ENCODE measurements at places on chromosomes 6 and 20. TPM values are rescaled to one million over a fixed set of nuclear protein-coding genes. Genes with fewer than 3 reads are reported as not detected.

DNA sequence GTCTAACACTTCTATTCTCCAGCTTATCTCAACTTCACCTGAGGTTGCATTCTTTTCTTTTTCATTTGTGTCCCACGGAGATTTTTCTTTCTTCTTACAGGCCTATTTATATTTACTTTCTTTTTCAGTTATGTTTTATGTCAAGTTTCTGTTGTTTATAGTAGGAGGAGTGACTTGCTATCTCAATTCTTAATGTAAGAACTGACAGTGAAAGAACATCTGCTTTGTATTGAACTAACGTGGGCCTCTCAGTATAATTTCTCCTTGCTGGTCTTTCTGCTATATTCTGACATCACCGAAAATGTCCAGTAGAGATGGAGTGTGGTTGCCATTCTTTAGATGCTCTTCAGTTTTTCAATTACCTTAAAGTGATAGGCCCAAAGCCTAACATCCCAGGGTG is 521.7 kb downstream of the EPM2A start:
- no peak for DNase-seq

- DNase-seq: no peak
Measured at GRCh38 chr20:62749851-62750445, 41.3 kb downstream of the NTSR1 start.

- no peak for DNase-seq
Measured at GRCh38 chr20:59451066-59451630, 150.7 kb downstream of the EDN3 start.

DNA sequence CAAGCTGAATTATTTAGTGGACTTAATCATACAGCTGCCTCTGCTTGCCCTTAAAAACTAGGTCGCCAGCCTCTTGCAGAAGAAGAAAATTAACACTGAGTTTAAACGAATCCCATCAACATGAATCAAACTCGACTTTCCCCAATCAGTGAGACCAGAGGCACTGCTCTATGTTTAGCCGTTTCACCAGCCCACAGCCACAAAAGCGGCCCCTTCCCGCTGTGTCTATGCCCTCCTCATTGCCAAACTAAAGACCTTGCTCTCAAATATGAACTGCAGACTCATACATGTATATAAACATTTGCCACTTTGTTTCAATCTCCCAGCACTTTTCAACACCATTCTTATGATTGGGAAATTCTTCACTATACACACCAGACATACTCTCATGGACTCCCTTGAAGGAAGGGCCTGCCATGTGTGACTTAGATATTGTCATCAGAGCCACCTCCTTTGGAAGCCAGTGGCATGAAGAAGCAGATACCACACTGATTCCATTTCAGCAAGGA is 105.8 kb upstream of the ADGRF1 start:
- DNase-seq: no peak

DNA sequence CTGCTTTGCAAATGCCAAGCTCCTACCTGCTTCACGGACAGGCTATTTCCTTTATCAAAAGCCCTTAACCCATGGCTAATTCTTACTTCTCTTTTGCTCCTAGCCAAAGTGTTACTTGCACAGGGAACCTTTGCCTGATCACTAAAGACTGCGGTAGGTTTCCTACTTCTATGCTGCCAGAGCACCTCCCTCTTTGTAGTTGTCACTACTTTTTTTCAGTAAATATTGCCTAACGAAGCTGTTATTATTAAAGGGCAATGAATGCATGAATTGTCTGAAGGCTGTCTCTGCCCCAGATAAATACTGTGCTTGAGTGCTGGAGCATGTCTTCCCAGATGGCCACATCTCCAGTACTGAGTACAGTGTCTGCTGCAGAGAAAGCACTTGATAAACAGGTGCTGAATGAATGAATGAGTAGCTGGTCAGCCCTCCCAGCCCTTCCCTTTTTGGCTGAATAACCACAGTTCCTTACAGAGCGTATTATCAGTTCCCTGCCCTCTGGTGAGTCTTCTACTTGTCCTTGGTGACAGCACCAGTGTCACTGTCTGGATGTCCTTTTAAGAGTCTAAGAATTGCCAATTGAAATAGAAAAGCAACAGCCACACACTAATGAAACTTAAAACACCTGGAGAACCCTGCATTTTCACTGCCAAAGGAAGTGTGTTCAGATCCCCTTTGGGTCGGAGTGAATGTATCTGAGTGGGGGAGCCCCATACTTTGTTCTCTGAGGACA is 73.6 kb upstream of the TRAF3IP2 start:
- no peak for DNase-seq

DNA sequence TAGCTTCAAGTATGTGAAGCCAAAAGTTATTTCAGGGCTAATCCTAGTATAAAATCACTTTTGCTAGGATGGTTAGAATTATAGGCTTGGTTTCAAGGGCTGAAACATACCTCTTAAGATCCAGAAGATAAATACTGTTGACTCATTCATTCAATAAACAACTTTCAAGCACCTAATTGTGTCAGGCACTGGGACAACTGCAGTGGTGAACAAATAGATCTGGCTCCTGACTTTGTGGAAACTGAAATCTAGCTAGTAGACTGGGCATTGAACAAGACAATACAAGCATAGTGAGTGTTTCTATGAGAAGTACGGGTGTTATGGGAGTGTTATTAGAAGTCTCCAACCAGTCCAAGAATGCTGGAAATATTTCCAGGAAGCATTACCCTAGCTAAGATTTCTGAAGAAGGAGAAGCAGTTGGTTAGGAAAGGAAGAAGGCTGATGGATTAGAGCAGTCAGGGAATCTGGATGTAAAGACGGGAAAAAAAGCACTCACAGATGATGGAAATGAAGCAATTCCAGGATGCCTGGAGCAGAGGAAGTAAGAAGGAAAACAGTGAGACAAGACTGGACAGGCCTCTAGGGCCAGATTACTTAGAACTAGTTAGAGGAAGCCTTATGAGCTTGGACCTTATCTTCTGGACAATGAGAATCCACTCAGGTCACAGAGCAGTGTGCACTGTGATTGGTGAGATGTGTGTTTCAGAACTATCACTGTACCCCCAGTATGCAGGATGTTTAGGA is 132.6 kb upstream of the RAB32 start:
- DNase-seq: no peak

- no peak for DNase-seq
Measured at GRCh38 chr6:14638435-14638905, 520.9 kb downstream of the CD83 start.

DNA sequence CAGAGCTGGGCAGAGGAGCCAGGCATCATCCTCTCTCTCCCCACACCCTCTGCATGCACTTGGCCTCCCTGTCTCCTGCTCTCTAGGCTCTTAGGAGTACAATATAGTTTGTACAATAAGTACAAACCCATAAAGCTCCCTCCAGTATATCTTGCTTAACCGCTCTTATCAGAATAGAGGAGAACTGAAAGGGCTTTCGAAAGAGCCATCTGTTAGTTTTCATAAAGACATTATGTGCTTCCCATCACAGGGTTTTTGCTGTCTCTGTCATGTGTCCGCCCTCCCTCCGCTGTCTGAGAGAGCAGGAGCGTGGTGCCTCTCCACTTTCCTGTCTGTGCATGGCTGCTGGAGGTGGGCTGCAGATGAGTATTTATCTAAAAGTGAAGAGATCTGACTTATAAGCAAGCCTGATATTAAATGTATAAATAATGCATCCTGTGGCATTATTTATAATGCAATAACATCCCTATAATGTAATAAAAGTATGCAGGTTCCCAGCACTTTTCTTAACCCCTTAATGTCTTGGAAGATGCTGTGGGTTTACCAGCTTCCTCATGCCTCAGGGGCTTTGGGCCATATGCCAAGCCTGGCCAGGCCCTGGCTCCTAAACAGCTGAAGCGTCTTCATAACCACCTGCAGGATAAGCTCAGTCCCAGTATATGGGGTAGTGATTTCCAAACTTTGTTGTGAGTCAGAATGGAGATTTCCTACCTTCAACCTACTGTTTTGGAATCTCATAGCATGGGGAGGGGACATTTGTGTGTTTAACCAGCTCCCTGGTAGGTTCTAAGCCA is 297.1 kb downstream of the DHX35 start:
- no peak for DNase-seq

GRCh38 chr6:152983637-152984512 is 1.0 kb upstream of the FBXO5 start:
- DNase-seq: no peak

DNA sequence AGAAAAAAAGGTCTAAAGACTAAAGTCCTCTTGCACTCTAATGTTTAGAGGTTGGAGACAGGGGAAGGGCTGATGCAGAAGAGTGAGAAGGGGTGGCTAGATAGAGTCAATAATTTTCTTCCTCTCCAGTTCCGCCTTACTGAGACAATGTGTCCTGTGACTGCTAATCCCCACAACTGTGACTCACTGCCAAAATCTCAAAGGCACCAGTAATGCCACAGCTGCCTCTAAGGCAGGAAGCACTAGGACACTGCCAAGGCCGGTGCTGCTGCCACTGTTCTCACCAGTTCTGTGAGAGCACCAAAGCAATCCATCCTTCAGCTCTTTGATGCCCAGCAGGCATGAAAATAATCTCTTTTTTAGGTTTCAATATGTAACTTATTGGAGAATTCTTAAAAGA is 701.9 kb upstream of the MAP3K7 start:
- DNase-seq: no peak

- DNase-seq: no peak
Measured at GRCh38 chr20:6770786-6771100, 3.3 kb downstream of the BMP2 start.

- DNase-seq: no peak
Measured at GRCh38 chr20:48035961-48036731, 250.9 kb upstream of the SULF2 start.

- DNase-seq: no peak
Measured at GRCh38 chr6:3721810-3722621, 29.5 kb downstream of the PXDC1 start.

DNA sequence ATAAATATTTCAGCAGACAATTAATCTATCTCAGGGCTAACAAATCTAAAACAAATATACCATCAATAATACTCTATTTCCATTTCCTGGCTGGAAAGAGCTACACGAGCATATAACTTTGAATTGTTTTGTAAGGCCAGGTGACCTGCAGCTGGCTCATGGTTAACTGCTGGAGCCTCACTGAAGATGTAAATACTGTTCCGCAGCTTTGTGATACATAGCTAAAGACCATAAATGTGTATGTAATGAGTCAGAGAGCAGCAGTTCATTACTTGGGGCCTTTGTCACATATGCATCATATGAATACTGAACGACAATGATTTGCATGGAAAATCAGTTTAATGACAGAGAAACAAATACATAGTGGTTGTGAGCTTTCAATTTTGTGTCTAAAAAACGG is 109.4 kb upstream of the CCN2 start:
- DNase-seq: no peak

- DNase-seq: no peak
Measured at GRCh38 chr6:106490030-106490429, 129.5 kb downstream of the CRYBG1 start.

ISM1 gene
- total RNA-seq: not detected

ECT2L gene
- not detected for total RNA-seq

CAGE1 gene
- not detected for total RNA-seq

CST7 gene
- total RNA-seq: not detected

WFDC12 gene
- not detected for total RNA-seq

KCNK16 gene
- not detected for total RNA-seq

SLC13A3 gene
- 2.6 TPM for total RNA-seq

C6orf163 gene
- total RNA-seq: 0.55 TPM

TEAD3 gene
- total RNA-seq: 23.8 TPM

TNF gene
- 18.6 TPM for total RNA-seq

GID8 gene
- 32.9 TPM for total RNA-seq
